Gastrocnemius medialis (tissue), 4 donors: ENCODE measurements at places on chromosomes 3 and 15. TPM values are rescaled to one million over a fixed set of nuclear protein-coding genes. Genes with fewer than 3 reads are reported as not detected.
A peak's percentile ranks its signal among the peaks of the same experiment; 100 is the strongest.

DNA sequence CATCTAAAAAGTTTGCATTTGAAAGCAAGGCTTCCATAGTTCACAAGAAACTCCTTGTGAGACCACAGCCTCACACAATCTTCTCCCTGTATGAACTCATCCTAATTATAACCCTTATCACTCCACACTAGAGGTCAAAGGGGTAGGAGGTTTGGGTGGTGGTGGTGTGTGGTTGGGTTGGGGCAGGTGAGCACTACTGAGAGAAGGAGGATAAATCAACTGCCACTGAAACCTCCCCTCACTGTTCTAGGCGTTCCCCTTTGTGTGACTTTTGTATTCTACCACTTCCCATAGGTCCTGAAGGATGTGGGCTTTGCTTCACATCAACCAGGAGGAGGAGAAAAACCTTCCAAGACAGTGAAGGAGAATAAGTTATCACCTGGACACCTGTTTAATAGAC lies 6.4 kb upstream of the AGBL1 start:
- DNase-seq = no peak

DNA sequence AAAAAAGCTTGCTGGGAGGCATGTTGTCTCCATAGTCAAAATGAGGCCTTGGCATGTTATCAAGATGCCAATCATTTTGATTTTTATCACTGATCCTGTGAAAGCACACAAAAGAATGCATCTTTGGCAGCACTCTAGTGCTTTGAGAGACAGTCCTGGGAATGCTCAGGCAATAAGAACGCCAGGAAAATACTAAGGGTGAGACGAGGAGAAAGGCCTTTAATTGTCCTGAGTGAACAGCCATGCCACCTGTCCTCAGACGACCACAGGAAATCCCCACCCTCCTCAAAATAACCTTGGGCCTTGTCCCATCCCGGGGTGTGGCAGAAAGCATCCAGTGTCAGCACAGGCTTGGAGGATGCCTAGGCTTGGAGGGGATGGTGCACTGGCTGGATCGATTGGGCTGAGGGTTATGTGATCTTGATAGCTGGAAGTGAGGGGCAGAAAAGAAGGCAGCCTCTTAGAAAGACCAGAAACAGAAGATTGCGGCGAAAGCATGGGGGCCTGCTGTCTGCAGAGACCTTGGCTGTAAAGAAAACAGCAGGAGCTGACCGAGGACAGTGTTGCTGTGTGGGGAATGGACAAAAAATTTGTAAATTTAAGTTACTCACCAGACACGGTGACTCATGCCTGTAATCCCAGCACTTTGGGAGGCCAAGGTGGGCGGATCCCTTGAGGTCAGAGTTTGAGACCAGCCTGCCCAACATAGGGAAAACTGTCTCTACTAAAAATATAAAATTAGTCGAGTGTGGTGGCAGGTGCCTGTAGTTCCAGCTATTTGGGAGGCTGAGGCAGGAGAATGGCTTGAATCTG lies 7.3 kb downstream of the TMEM158 start:
- DNase-seq = peak; percentile 44

- no peak for DNase-seq
These were observed 90.1 kb downstream of the VGLL4 start for GRCh38 chr3:11553436-11554235.

DNA sequence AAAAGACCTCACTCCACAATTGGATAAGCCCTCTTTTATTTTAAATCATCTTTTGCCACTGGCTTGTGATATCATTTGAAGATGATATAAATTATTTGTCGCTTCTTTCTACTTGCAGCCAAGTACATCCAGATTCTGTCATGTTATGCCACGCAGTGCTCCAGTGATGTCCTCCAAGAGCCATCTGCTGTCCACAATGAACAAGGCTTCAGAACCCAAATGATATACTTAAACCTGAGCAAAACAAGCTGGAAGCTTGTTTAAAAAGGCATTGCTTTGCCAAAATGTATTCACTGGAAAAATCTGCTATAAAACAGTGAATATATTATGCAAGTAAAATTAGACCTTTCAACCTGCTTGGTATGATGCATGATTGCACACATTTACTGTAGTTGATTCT lies 58.8 kb upstream of the ARL6 start:
- DNase-seq = no peak

The ALG1L2 gene
- total RNA-seq = not detected

The CPNE9 gene
- not detected for total RNA-seq

The TCAIM gene
- total RNA-seq = 15.5 TPM

The IGSF10 gene
- total RNA-seq = 0.16 TPM

The AP3B2 gene
- 0.32 TPM for total RNA-seq

The B3GALNT1 gene
- total RNA-seq = 0.81 TPM
